Right ventricle myocardium inferior (tissue), 1 donor: ENCODE measurements at places on chromosomes 5 and 9. TPM values are rescaled to one million over a fixed set of nuclear protein-coding genes. Genes with fewer than 3 reads are reported as not detected.

PLAC8L1 gene
- total RNA-seq = not detected

RELL2 gene
- 0.78 TPM for total RNA-seq

FLT4 gene
- total RNA-seq = 5.5 TPM

PDCD1LG2 gene
- total RNA-seq = 3.3 TPM

- no peak for DNase-seq
These were observed 71.9 kb downstream of the RALGPS1 start for GRCh38 chr9:126986506-126986951.

- DNase-seq = peak; percentile 88
These were observed 596 bp downstream of the IRF1 start for GRCh38 chr5:132489871-132490483.

DNA sequence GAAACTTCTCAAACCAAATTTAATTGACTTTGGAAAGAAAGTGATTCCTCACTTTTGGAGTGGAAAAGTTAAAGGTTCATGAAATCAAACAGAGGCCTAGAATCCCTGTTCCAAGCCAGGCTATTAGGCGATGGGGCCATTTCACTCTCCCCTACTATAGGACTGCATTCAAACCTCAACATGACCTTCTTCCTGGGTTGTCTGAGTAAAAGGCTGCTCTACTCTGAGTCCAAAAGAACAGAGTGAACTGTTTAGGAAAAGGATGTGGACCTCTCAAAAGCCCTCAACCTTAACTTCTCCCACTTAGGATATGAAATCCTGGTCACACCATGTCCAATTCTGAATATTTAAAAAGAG lies 15.8 kb downstream of the C5orf52 start:
- no peak for DNase-seq

DNA sequence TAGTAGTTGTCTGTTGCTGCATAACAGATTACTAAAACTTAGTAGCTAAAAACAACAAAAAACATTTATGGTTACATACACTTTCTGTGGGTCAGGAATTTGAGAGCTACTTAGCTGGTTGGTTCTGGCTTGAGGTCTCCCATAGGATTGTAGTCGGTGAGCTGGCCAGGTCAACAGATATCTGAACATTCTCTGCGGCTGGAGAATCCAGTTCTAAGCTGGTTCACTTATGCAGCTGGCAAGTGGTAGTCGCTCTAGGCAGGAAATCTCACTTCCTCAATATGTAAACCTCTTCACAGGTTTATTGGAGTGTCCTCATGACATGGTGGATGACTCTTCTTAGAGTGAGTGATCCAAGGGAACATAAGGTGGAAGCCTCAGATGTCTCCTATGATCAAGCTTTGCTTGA lies 65.7 kb upstream of the TNFAIP8 start:
- no peak for DNase-seq

GRCh38 chr5:38879078-38879460 lies 33.3 kb downstream of the OSMR start:
- no peak for DNase-seq

DNA sequence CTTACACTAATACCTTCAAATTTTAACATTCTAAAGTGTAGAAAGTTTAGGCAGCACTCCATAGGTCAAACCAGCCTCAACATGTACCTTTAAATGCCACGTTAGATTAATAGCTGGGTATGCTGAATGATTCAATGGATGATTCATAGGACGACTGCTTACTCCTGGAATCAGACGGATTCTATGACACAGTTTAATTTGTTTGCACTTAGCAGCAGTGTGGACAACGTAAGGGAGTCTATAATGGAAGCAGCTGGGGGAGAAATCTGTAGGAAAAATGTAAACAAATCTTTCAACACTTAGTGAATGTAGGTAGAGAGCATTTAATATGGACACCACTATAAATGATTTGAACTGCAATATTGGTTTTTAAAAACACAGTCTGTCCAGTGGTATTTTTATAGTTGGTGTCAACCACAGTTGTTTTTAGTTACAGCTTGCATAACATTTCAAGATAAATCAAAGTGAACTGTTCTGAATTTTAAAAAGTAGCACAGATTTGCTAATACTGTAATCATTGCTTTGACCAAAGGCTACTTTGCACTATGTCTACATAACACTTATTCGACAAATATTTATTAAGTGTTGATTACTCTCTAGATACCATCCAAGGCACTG lies 701.5 kb upstream of the MEF2C start:
- DNase-seq = no peak

GRCh38 chr5:42636425-42636824 lies 120.2 kb upstream of the CCDC152 start:
- DNase-seq = no peak

DNA sequence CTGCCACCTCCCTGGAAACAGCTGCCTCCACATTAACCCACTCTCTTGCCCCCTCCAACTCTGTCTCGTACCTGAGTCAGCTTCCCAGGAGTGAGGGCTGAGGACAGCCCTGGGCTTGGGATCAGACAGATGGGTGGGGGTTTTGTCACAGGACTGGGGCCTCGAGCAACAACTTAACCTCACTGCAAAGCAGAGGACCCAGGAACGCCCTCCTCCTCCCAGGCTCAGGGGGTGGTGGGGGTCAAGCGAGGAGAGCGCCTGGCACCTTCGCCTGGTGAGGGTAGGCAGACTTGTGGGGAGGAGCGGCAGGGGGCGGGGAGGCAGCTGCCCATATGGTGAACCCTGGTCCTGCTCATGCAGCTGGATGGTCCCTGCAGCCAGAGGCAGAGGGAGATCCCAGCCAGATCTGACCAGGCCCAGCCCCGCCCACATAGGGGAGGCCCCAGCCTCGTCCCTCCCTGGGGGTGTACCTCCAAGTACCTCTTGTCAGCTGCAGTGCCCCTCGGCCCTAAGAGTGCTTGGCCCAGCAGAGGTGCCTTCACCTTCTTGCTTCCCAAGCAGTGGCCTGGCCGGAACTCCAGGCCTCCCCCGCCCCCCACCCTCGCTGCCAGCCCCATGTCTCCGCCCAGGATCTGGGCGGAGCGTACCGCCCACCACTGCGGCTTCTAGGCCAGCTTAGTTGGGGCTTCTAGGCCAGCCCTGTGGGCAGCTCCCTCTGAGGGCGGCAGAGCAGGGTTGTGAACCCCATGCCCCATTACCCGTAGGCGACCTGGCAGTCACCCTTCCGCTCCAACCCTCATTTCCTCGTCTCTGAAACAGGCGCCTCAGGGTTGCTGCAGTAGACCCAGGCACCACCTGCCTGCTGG lies at the start of gene SARDH:
Gene SARDH, minus strand, starts transcription at position 579 of the 866 bp plus-strand sequence. CDS start 4,179 bp downstream, outside the sequence.
- DNase-seq = no peak

DNA sequence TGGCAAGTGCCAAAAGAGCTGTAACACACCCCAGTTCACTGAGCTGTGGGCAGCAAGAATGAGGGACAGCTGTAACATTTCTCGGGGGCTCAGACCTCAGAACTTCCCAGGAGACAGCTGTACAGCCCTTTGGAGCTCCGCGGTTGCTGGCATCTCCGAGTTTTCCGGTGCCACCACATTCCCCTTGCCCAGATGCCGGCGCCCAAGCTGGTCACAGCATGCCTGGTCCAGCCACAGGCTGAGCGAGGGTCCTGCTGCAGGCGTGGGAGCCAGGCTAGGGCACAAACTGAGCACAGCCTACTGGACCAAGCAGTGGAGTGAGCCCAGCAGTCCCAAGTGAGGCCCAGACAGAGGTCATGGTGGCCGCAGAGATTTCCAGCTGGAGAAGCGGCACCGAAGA lies 797.7 kb upstream of the EDIL3 start:
- DNase-seq = no peak

GRCh38 chr5:150771034-150771795 lies 7.3 kb upstream of the SMIM3 start:
- no peak for DNase-seq

- DNase-seq = no peak
These were observed 1.4 kb downstream of the SLC26A2 start for GRCh38 chr5:149961957-149962409.
